Epithelial cell of esophagus (primary cell): ENCODE measurements at places on chromosomes 7 and 10.

GRCh38 chr7:55155351-55156117 is 136.7 kb downstream of the EGFR start:
- no peak for DNase-seq

DNA sequence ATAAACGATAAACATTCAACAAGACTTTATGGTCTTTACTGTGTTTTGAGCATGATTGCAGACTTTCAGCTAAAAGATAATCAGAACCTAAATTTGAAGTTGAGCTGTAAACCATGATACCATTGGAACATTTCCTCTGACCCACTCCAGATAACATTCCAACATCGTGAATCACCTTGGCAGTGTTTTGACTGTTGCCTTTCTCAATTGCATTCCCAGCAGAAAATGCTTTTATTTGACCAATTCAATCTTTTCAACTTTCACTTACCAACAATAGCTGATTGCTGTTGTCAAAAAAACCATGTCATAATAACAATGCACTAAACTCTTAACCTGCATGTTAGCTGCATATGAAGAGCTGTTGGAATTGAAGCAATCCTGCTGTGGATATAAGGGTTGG is 165.5 kb downstream of the MDFIC start:
- peak; percentile 74 for DNase-seq

DNA sequence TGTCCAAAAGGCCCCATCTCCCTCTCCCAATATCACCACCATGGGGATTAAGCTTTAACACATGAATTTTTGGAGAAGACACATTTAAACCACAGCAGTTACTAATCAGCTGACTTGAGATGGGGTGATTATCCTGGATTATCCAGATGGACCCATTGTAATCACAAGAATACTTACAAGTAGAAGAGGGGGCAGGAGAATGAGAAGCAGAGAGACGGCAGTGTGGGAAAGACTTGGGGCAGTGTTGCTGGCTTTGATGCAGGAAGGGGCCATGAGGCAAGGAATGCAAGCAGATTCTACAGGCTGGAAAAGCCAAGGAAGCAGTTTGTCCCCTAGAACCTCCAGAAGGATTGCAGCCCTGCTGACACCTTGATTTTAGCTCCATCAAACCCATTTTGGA is 30.7 kb upstream of the INMT start:
- DNase-seq = no peak

- DNase-seq = no peak
These were observed 22.3 kb downstream of the BRAF start for GRCh38 chr7:140902303-140902953.

DNA sequence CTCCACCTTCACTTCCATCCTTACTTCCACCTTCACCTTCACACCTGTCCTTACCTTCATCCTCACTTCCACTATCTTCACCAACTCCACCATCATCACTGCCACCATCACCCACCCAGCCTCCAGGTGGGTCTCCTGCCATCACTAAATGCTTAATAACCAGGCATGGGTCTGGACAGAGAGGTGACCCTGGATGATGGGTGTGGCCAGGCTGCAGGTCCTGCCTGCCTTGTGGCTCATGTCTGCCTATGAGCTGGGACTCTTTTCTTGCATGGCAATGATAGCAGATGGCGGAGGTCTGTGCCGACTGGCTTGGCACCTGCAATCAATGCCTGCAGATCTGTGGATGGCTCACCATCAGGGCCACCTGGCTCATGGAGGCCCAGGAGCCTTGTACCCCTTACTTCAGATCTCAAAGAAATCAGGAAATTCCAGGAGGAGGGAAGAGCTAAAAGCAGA is 60.1 kb upstream of the ELN start:
- no peak for DNase-seq

- peak; percentile 53 for DNase-seq
These were observed 50.9 kb downstream of the TPK1 start for GRCh38 chr7:144784943-144785342.

DNA sequence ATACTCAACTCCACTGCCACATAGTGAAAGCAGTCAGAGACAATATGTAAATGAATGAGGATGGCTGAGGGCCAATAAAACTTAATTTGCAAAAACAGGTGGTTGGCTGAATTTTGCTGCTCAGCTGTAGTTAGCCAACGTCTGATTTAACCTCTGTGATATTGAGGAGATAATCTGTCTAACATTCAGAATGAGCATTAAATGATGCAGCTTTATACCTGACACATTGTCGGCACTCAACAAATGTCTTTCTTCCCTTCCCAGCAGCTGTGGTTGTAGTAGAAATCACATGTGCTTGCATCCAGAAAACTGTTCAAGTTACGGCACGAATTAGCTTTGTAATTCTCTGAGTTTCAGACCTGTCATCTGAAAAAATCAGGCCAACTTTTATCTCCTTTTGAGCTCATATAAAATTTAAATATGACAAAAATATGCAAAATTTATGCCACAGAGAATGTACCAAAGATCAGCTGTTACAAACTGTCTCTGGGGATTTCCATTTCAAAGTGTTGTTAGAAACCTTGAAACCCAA is 1239.7 kb downstream of the GATA3 start:
- no peak for DNase-seq

- DNase-seq = no peak
These were observed 543.2 kb upstream of the SEMA3D start for GRCh38 chr7:85730012-85730411.

- DNase-seq = peak; percentile 49
These were observed 7.4 kb downstream of the IGF2BP3 start for GRCh38 chr7:23462846-23463245.

DNA sequence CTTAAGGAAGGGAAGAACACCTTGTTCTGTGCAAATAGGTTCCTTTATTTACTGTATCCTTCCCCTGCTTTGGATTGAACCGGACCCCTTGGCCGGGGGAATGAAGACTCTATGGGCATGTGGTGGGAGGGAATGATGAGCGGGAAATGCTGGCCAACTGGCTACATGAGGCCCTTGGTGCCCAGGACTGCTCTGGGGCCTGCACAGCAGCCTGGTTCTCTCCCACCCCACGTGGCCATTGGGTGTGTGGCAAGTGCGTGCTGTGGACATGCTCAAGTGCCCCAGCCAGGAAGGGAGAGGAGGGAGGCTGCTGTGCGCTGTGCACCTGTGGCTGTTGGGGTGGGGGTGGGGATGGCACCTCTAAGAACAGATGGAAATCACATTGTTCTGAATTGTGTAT is 917.0 kb upstream of the GHITM start:
- DNase-seq = no peak

GRCh38 chr10:36773652-36774051 is 351.7 kb upstream of the ANKRD30A start:
- no peak for DNase-seq

DNA sequence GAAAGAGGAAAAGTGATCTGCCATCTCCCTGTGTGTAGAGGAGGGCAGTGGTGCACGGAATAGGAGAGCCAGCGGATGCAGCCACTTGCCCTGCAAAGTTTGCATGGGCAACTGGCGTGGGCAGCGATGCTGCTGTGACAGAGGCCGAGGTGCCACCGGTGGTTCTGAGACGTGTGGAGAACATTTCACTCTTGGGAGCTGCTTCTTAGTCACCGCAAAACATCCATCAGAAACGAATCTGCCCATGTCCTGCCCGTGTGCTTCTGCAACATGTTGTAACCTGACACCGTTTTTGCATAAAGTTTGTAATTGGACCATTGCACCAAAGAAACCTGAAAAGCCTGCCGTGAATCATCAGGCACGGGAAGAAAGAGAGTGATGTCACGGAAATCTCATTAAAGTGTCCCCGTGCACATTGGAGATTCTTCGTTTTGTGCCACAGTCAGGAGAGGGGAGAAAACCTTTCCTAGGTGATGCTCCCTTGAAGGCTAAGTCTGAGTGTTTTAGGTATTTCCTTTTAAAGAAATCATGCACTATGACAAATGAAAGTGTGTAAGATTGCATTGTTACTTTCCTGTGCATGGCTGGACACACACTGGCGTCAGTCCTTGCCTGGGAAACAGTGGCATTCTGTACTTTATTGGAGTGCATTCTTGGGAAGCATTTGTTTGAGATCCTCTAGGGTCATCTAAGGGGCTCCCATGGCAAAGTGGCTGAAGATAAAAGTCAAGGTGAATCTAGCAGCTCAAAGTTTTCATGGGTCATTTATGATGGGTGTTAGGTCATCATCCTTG is 302.6 kb downstream of the KLF6 start:
- peak; percentile 99 for DNase-seq

DNA sequence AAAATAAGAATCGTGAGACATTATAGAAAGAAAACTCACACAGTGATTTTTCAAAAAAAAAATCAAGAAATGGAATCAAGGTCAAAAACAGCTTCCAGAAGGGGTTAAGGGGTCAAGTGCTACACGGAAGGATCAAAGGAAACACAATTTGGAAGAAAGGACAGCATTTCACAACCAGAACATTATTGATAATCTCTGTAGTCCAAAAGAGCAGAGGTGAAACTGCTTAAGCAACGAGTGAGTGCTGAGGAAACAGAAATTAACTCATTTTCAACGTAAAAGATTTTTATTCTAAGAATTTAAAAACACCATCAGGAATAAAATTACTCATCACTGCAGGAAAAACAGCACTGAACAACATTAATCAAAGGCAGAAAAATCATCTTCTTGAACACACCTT is 23.5 kb downstream of the MINDY3 start:
- no peak for DNase-seq

GRCh38 chr10:100988166-100988565 is 823 bp downstream of the TWNK start:
- no peak for DNase-seq

GRCh38 chr7:20307119-20307518 is 23.6 kb upstream of the ITGB8 start:
- peak; percentile 4 for DNase-seq

DNA sequence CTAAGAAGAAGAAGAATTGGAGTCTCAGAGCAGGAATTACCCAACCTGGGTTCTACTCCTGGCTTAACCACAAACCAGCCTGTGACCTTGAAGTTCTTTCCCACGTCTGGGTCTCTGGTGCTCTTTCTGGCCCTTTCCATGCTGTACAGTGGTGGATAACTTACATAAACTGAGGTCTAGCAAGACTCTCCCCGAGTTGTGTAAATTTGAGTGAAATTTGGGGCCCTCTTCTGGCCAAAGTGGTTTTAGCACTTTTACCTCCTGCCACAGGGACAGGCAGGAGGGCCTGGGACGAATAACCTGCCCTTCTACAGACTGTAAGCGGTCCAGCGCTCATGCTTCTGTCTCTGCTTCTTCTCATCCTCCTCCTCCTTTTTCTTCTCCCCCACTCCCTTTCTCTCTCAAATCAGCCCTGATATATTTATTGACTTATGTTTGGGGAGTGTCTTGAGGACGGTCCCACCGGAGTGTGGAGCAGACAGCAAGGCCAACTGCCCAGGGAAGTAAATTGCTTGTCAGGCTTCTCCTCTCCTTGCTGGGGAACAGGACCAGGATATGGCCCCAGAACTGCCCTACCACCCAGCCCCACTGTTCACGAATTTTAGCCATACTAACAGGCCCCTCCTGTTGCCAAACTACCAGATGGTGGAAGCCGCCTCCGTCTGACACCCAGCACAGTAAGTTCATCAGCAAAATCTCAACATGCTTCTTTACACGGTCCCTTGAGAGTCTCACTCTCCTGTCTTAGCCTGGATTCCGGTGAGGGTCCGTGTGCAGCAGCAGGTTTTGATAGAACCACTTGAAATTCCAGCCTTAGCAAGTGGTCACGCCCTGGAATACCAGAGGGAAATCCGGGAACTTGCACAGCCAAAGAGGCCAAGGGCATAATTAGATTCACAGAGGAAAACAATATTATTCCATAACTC is 4.0 kb upstream of the SH3PXD2A start:
- peak; percentile 73 for DNase-seq

- peak; percentile 9 for DNase-seq
These were observed 382.7 kb downstream of the EXOC4 start for GRCh38 chr7:133635541-133635940.

GRCh38 chr7:15495170-15495569 is 66.6 kb downstream of the AGMO start:
- DNase-seq = no peak
